Panc1 (cell line): ENCODE measurements at places on chromosomes 3 and 15. TPM values are rescaled to one million over a fixed set of nuclear protein-coding genes. Genes with fewer than 3 reads are reported as not detected.
A peak's percentile ranks its signal among the peaks of the same experiment; 100 is the strongest.

Gene CISH
- 0.57 TPM for total RNA-seq

Gene MUSTN1
- 0.49 TPM for total RNA-seq

DNA sequence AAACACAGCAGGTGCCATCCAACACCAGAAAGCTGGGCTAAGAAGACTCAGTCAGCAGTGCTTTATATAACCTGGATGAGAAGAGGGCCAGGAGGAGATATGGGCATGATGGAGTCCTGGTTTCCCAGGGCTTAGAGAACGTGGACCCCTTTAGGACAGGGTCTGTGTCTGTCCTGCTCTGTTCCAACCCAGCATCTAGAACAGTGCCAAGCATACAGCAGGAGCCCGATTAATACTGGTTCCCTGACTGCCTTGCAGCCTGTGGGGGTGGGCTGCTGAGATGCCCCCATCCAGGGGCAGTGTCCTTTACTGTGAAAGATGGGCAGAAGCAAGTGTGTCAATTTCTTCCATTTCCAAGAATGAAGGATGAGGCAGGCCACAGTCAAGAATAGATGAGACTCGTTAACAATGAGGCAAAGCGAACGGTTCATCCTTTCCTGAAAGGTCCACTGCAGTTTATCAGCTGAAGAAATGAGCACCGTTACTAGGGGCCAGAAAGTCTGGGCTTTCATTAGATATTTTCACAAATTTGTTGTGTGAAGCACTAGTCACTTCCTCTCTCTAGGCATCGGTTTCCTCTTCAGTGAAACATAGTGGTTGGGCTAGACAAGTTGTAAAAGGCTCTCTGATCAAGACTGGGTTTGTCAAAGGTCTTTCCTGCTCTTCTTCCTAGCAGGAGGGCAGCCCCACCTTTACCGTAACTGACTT is 72.0 kb upstream of the HERC1 start:
- DNase-seq: no peak

GRCh38 chr3:67856718-67857117 is 202.3 kb upstream of the SUCLG2 start:
- DNase-seq: no peak

- no peak for DNase-seq
These were observed 754.8 kb downstream of the ROBO1 start for GRCh38 chr3:79012946-79013362.

- DNase-seq: no peak
These were observed 19.8 kb upstream of the CELF6 start for GRCh38 chr15:72339777-72340177.

DNA sequence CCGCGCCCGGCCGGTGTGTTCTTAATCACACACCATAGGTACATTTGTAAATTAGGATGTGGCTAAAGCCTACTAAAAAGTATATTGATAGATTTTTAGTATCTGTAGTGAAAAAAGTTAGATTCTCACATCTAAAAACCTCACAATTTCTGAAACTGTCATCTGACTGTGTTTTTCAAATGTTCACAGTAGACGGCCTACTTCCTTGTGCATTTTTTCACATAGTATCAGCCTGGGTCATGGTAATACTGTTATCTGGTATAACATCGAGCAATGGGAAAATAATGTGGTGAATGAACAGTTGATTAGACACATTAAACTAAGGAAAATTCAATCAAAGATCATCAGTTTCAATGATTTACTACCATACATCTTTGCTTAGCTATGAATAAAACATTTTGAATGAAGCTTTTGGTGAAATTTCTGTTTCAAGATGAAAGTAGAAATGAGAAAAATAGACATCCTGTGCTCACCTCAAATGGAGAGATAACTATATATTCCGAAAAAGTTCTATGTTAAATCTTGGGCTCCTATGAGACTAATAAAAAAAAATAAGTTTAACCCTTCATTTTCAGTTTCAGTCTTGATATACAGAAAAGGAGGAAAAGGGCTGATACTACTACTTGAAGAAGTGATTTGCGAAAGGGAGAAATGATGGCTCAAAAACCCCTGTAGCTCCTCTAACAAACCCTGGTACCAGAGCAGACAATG is 262.7 kb downstream of the ZBTB20 start:
- no peak for DNase-seq

Gene TEX55
- not detected for total RNA-seq

GRCh38 chr15:76495487-76495886 is 158.9 kb downstream of the ISL2 start:
- DNase-seq: no peak

DNA sequence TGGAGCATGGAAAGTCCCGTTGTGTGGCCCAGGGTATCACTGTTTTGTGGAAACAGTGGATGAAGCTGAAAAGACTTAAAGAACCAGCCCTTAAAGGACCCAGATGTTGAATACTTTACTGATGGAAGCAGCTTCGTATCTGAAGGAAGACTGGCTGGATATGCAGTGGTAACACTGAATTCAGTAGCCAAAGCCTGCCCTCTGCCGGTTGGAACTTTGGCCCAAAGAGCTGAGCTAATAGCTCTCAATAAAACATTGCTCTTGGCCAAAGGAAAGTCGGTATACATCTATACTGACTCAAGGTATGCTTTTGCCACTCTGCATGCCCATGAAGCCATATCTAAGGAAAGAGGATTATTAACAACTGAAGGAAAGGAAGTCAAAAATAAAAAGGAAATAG is 885.4 kb downstream of the PDCD6IP start:
- DNase-seq: peak; percentile 15

DNA sequence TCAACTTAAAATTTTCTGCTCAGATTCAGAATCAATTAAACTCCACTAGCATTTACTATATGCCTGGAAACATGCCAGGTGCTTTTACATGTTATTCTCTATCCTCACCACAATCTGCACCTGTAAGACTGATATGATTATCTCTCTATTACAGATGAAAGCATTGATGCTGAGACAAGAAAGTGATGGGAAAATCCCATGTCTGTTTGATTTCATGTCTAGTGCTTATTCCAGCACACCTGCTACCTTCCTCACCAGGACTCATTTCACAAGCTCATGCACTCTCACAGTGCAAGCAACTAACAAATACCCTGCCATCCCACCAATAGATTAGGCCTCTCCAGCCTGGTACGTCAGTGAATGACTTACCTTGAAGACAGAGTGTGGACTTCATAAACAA is 25.0 kb upstream of the BCL6 start:
- DNase-seq: no peak

DNA sequence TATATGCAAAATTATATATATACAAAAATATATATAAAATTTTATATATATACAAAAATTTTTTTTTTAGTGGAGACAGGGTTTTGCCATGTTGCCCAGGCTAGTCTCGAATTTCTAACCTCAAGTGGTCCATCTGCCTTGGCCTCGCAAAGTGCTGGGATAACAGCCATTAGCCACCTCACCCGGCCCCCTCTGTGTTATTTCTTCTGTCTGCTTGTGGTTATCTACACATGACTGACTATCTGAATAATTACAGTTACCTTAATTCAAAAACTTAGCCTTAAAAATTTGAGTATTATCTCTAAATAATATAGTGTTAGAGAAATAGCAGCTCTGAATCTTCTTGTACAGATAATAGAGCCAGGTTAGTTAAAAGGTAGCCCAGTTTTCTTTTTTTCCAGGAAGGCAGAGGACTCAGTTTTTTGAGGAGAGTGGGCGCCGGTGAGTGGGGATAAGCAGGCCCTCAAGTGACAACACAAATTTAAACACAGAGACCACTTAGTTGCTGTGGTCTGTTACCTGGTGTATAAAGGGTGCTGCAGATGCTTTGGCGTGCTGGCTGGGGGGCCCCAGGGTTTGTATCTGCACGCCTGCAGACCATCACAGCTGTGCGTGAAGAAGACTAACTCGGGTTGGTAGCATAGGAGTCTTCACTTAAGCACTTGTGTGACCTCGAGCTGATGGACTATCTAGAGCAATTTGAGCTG is 83.7 kb downstream of the TRAK1 start:
- no peak for DNase-seq

Gene NANOGP8
- not detected for total RNA-seq

GRCh38 chr3:69821133-69821532 is 81.9 kb downstream of the MITF start:
- no peak for DNase-seq

DNA sequence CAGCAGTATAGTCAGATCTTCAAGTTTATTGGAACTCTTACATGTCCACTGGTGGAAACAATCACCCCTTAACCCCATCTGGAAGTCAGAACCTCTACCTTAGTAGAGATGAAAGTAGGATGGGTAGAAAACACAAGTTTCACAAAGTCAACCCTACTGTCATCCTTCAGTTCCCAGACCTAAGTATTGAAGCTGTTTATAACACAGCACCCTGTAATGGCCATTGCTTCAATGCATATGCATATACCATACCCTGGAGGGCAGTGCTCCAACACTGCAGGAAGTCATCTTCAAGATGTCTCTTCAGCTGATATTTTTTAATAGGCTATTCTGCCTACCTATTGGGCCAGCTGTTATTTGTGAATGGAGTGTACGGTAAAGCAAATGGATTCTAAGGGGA is 241.3 kb downstream of the UBE2E2 start:
- DNase-seq: no peak

Gene CHRM5
- total RNA-seq: not detected

DNA sequence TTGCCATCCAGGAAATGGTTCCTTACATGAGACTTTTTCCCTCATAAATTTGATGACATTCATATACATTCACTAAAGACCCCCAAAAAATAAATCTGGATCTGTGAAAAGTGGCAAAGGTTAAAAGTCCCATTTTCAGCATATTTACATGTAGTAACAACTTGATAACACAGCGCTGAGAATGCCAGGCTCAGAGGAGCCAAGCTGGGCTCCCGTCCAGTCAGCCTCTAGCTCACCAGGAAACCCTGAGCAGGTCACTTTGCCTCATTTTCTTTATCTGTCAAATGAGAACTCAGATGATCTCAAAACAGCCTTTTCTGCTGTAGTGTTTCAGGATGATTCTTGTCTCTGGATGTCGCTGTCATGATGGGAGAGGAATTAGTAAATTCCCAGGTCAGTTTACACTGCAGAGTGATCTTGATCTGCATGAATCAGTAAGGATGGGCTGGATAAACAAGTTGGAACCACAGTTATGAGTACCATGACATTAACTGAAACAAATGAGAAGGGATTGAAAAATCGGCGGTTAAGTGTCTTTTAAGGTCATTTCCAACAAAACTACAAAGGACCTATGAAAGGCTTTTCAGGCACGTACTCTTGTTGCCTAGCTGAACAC is 82.8 kb downstream of the PPARG start:
- DNase-seq: no peak

GRCh38 chr15:29072444-29072843 is 186.7 kb downstream of the APBA2 start:
- DNase-seq: no peak

Gene PRC1
- 228 TPM for total RNA-seq

DNA sequence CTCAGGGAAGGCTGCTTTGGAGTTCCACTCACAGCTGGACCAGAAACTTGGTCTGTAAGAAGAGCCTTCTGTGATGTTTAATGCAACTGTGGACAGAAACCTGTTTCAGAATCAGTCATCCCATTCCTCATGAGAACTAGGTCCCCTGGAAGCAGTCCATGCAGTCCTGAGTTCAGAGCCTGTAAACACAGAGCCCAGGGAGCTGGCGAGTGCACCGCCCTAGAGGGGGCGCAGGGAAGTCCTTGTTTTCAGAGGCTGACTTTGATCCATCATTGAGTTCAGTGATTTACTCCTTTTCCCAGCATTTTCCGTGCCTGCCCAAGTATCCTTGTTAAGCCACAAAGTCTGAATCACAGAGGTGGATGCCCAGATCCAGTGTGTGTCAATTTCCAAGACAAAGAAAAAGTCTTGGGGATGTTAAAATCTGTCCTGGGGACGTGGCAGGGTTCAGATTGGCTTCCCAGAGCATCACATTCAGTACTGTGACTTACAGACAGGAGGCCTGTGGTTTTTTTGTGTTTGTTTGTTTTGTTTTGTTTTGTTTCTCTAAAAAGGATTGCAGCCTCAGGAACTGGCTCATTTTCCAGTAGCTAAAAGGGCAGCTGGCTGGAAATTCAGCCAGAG is 9.8 kb upstream of the TXNRD3 start:
- no peak for DNase-seq

DNA sequence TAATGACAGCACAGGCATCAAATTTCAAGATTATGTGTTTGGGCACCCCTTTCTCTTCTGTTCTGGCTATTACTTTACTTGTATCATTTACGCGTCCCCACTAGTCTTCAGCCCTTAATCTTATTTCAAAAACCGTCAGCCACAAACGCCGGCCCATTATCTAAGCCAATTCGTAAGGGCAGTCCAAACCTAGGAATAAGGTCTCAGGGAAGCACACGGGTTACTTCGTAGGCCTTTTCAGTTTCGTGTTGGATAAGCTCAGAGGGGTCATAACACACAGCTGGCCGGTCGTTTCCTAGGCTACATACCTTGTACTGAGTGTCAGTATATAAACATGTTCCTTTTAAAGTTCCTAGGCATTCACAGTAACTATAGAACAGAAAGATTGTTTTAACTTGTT is 5.1 kb upstream of the DNAAF4 start:
- no peak for DNase-seq

Gene ZPLD1
- total RNA-seq: not detected

DNA sequence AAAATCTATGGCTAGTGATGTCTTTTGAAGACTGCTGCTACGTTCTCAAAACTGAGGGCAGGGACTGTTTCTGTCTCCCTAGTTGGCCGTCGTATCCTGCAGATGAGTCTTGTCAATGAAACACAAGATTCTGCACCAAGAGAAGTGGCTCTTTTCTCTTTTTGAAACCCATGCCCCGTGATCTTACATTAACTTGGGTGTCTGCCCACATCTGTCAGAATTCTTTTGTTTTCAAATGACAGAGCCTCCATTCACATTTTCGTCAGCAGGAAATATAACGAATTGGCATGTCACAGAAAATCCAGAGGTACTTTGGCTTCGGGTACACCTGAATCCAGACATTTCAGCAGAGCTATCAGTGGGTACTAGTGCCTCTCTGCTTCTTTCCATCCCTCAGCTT is 331.3 kb upstream of the PROK2 start:
- DNase-seq: no peak

- peak; percentile 13 for DNase-seq
These were observed 7.1 kb downstream of the COL8A1 start for GRCh38 chr3:99645277-99646106.

DNA sequence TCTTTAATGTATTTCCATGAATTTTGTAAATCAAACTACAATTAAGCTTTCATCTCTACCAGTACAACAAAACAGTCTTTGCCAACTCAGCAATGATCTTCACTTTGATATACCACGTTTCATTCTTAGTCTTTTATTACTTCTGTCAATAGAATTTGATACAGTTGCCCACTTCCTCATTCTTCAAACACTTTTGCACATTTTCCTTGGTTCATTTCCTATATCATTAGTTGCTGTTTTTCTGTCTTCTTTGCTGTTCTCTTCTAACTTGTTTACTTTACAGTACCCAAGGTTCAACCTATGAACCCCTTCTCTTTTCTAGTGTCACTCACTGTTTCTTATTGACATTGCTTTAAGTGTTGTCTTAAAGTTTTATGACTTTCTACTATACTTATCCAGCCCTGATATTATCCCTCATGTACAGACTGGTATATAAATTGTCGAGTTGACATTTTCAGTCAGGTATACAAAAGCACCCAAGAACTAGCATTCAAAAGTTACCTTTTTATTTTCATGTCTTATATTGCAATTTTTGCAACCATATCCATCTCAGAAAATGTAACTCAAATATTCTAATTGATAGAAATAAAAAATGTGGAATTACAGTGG is 903.1 kb downstream of the NSUN3 start:
- DNase-seq: no peak
